Activated naive CD8-positive, alpha-beta T cell treated with anti-CD3 and anti-CD28 coated beads, Interleukin-2, amount 50 U/mL, for 16 hours (primary cell): ENCODE measurements at places on chromosomes 12 and 14.

DNA sequence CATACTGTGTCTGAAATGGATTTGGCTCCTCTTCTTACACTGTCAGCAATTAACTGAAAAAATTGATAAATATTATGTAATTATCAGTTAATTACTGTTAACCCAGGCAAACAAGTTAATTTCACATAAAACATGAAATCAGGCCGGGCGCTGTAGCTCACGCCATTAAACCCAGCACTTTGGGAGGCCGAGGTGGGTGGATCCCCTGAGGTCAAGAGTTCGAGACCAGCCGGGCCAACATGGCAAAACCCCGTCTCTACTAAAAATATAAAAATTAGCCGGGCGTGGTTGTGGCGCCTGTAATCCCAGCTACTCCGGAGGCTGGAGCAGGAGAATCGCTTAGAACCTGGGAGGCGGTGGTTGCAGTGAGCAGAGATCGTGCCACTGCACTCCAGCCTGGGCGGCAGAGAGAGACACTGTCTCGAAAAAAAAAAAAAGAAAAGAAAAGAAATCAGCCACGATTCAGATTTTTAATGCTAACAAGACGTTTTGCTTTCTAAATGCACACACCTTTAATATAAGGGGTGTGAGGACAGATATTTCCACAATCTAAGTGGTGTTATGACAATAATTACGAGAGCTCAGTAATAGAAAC lies 473 bp upstream of the TMEM19 start:
- DNase-seq, result no peak

DNA sequence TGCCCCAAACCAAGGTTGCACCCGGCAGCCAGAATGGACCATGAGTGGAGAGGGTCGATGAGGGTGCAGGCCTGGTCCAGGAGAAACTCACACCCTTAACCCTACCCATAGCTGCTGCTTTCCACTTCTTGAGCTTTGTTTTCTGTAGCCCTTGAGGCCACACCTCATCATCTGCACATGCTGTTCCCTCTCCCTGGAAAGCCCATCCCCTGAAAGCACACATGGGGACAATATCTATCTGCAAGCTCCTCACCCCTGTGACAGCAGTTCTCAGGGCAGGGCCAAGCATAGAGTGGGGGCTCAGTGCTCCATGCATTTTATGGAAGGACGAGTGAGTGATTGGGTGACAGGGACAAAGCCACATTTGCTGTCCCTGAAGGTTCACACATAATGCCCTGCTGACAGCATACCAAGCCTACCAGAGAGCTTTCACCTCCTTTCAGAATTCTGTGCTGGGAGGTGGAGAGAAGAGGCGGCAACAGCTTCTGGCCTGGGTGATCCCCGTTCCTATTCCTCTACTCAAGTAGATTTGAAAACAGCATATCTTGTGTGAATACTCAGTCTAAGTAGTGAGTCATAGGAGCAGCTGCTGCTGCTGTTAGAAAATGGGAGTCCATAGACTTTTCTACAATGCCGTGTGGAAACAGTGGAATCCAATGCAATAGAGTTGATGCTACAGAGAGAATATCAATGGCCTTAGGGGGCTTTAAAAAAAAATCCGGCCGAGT lies 44.6 kb downstream of the SRGAP1 start:
- DNase-seq, result no peak

GRCh38 chr14:53874704-53875103 lies 81.9 kb downstream of the BMP4 start:
- DNase-seq, result no peak

DNA sequence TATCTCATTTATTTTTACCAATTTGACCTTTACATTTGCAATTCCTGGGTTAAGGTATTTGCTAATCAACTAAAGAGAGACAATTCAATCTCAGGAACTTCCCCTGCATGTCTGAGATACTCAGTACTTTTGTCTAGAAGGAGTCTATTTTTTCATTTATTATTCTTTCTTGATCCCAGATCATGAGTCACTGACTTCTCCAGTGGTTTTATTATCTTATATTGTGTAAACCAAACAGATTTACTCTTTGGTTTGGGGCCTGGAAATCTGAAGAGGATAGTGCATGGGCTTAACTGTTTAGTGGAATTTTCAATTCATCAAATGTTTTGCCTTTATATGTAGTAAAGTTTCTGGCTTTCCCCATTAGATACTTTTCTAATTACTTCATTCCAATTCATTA lies 185.4 kb downstream of the ALG10B start:
- no peak for DNase-seq
